OCI-M1 (cell line): ENCODE measurements at places on chromosomes 4 and X.

- no peak for DNase-seq
These were observed 117.2 kb downstream of the PDHA2 start for GRCh38 chr4:95957054-95957453.

GRCh38 chr4:22454955-22455354 lies 60.9 kb downstream of the ADGRA3 start:
- peak; percentile 72 for DNase-seq

- no peak for DNase-seq
These were observed 354.3 kb upstream of the GATB start for GRCh38 chr4:152115118-152115517.

DNA sequence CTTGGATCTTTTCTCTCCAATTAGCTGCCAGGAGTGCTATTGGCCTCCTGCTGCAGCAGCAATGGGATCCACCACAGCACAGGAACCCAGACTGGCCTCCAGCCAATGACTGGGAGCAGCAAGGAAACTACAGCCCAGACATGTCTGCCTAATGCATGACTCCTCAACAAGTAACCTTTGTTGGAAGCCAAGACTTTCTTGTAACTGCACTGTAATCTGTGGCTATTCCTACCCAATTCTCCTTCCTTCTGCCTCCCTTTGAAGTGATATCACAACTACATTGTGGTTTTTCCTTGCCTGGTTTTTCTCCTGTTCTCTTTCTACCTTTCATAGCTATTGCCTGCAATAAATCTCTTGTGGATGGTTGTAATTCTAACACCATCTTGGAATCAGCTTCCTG lies 39.8 kb downstream of the SNCA start:
- DNase-seq: no peak

DNA sequence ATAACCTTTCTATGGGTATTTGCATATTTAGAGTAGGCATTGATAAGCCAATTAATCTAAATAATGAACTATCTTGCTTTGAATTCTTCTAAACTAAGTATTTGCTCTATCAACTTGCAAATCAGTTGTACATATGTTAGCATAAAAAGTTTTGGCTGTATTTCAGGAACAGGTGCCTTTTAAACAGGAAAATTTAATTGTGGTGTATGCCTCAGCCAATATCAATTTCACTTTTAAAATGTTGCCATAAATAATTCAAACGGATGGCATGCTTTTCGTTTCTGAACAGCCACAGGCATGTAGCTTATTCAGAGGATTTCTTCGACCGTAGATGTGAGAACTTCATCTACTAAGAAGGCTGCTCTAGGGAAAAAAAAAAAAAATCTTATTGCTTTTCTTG lies 99.9 kb downstream of the DCLK2 start:
- no peak for DNase-seq

DNA sequence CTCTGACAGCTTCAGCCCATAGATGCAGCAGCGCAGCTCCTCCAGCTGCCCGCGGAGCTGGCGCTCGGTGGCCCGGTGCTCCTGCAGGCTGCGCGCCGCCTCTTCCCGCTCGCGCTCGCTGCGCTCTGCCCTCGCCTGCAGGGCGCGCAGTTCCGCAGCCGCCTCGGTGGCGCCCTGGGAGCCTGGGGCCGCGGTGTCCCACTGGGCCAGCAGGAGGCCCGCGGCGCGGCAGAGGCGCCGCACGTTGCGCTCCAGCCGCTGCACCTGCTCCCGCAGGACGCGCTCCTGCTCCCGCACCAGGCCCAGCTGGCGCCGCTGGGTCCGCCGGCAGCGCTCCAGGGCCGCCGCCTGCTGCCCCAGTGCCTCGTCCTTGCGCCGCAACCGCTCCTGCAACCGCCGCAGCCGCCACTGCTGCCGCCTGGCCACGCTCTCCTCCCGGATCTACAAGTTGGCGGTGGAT lies 10.1 kb downstream of the C4orf50 start:
- no peak for DNase-seq

DNA sequence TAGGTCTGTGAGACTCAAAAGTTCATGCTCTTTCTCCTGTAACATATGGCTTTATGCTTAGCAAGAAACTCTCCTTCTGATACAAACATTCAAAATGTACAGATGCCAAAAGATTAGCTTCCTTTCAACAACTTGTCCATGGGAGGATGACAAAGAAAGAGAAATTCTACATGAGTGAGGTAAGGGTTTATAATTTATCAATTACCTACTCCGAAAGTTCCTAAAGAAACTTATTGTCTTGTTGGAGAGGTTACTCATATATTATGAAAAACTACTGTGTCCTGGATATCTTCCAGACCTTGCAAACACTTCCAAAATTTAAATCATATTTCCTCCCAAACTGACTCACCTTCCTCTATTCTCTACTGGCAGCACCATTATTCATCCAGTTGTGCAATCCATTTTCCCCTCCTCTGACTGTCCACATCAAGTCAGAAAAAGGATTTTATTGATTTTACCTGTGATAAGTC lies 65.1 kb downstream of the ENPEP start:
- DNase-seq: no peak

DNA sequence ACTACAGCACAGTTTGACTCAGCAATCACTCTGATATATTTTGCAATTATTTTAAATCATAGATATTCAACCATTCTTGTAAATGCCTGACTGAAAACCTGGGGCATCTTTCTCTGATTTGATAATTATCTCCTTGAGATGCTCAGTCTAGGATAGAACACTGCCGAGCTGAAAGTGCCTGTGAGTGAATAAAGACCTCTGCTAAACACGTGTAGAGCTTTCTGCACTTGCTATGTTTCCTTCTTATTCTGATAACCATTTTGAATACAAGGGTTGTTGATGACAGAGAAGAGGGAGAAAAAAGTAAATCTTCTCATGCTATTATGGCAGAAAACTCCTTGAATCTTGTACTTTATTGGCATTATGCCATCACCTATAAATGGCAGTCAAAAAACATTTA lies 1843.4 kb upstream of the IGFBP7 start:
- DNase-seq: no peak

- DNase-seq: peak; percentile 88
These were observed 2.4 kb upstream of the MBNL3 start for GRCh38 chrX:132491191-132491590.

DNA sequence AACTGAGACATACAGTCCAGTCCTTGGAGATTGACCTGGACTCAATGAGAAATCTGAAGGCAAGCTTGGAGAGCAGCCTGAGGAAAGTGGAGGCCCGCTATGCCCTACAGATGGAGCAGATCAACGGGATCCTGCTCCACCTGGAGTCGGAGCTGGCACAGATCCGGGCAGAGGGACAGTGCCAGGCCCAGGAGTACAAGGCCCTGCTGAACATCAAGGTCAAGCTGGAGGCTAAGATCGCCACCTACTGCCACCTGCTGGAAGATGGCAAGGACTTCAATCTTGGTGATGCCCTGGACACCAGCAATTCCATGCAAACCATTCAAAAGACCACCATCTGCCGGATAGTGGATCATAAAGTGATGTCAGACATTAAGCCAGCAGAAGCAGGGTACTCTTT lies 20.4 kb upstream of the FRMPD3 start:
- peak; percentile 50 for DNase-seq

GRCh38 chrX:68999931-69000330 lies 165.3 kb downstream of the PJA1 start:
- DNase-seq: no peak
